ENCODE measurements at places on chromosomes 5 and 9. TPM values are rescaled to one million over a fixed set of nuclear protein-coding genes. Genes with fewer than 3 reads are reported as not detected.

- no peaks in the 10 kb centered on the region for H3K27me3 ChIP-seq
- no peak for DNase-seq
- peaks cover 9% of the 10 kb centered on the region for H3K36me3 ChIP-seq
- H3K27ac ChIP-seq: peak overlapping the region; percentile 96
Measured at GRCh38 chr5:119453040-119453373, 710 bp downstream of the HSD17B4 start.

Gene FRMD3
- total RNA-seq: 6.3 TPM

- H3K27ac ChIP-seq: peak overlapping the region; percentile 84
- no peaks in the 10 kb centered on the region for H3K27me3 ChIP-seq
- DNase-seq: no peak
- H3K4me3 ChIP-seq: no peak overlapping the region
- no peaks in the 10 kb centered on the region for H3K4me1 ChIP-seq
Measured at GRCh38 chr9:134863306-134863902, 17.2 kb upstream of the FCN2 start.

Gene CARTPT
- total RNA-seq: not detected

GRCh38 chr5:54159893-54160195, 150.5 kb downstream of the ARL15 start:
- H3K4me1 ChIP-seq: no peaks in the 10 kb centered on the region
- no peak for DNase-seq
- H3K27ac ChIP-seq: no peak overlapping the region
- no peaks in the 10 kb centered on the region for H3K36me3 ChIP-seq
- no peaks in the 10 kb centered on the region for H3K27me3 ChIP-seq

Data from breast epithelium (tissue), 4 donors.